ENCODE measurements at places on chromosomes 5 and 9.

DNA sequence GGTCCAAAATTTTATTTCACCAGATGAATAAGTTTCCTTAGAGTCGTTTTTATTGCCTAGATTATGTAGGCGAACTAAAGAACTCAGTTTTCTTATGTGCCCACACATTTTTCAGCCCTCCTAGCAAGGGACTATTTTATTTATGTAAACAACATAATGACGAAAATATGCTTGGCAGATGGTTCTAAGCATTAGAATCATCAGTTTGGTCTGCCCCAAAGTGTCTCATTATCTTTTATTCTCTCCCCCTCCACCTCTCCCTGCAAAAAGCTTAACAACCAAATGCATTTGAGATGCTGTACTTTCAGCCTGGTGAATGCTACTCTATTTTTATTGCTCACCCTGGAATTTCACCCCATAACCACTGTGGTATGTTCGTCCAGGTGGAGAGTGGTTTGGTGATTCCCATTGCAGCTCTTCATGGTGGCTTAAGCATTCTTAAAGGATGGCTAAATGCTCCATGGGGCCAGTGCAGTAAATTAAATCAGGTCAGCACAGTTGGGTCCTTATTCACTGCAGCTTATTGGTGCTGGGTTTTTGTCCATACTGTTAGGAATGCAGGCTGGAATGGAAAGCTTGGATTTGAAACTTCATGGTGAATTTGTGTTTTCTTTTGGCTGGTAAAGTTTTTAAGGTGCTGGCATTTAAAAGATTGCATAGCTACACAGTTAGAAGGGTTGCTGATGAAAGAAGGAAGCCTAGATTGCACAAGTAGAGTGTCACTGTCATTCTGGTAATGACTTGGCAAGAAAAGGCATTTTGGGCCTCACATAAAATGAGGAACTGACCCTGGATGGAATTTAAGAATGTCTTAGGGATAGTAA is 39.2 kb downstream of the TLE4 start:
- no peak for DNase-seq

- no peak for DNase-seq
Measured at GRCh38 chr9:87593359-87593980, 95.8 kb downstream of the DAPK1 start.

DNA sequence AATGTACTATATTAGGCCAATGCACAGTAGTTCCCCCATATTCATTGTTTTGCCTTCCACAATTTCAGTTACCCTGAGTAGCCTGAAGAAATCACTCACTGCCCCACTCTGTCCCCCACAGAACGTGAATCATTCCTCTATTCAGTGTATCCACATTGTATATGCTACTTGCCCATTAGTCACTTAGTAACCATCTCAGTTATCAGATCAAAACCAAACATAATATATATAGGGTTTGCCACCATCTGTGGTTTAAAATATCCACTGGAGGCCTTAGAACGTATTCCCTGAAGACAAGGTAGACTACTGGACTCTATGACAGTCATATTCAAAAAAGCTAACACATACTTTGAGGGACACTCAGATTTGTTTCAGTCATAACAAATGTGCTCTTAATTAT is 465.7 kb upstream of the RGMB start:
- DNase-seq, result no peak

DNA sequence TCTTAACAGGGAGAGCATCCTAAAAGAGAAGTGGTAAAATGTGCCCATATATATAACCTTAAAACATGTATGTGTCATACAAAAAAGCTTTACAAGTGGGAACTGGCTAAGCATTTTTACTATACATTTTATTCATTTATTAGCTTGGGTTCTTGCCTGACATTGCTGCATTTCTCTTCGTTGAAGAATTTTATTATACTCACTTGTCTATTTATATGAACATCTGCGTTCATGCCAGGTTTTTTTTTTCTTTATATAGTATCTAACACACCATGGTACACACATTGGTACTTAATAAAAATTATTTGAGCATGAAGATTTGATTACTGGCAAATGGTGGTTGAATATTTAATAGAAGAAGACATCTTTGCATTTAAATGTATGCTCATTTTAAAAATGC is 492.3 kb downstream of the SPATA31D1 start:
- DNase-seq, result no peak
